ENCODE measurements at places on chromosomes 13 and 19. TPM values are rescaled to one million over a fixed set of nuclear protein-coding genes. Genes with fewer than 3 reads are reported as not detected.

The LCP1 gene
- total RNA-seq: 2.3 TPM

The TNNT1 gene
- total RNA-seq: not detected

The PRR22 gene
- 0.76 TPM for total RNA-seq

The TUBA3C gene
- not detected for total RNA-seq

The MEIOSIN gene
- not detected for total RNA-seq

The CCNA1 gene
- 5.7 TPM for total RNA-seq

The ARHGAP33 gene
- 5.0 TPM for total RNA-seq

DNA sequence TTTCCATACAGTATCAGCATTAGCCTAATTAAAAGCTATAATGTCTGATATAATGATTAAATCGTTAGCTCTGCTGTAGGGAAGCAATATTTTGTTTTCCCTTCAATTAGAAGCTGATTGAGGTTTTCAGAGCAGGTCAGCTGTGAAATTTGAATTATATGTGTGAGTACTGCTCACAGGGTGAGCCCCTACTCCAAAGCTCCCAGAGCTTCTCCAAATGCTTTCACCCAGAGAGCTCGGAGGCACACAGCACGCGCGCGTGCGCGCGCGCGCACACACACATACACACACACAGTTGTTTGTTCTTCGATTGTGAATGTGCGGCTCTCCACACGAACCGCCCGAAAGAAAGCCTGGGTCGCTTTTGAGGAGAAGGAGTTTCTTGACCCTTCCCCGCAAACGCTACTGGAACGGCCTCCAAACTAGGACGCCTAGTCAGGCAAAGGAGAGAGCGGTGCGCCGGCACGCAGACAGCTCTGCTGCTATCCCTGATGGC, 4.8 kb upstream of the SOX1 start:
- DNase-seq: no peak

- no peak for DNase-seq
These were observed 977 bp upstream of the IL17D start for GRCh38 chr13:20702530-20702914.

DNA sequence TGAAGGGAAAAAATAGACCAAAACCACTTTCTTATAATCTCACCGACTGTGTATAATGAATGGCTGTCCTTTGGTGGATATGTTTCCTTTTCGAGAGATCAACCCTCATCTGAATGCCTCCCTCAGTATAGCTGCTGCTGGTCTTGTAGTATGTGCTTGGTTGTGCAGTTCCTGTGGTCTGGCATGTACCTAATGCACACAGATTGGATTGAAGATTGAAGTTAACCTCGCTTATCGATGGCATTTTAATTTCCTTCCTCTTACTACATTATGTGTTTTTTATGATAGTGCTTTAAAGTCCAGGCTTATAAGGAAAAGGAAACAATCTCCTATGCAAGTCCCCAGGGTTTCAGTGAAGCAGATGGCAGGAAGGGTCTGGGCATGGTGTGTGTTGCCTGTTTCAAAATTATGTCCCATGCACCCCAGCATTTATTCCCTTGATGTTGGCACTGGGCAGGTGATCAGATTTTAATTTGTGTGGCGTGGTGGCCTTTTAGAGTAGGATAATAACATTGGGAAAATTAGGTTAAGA, 334.1 kb downstream of the SHISA2 start:
- no peak for DNase-seq

- no peak for DNase-seq
These were observed 732.8 kb upstream of the SLC10A2 start for GRCh38 chr13:103799028-103799427.

DNA sequence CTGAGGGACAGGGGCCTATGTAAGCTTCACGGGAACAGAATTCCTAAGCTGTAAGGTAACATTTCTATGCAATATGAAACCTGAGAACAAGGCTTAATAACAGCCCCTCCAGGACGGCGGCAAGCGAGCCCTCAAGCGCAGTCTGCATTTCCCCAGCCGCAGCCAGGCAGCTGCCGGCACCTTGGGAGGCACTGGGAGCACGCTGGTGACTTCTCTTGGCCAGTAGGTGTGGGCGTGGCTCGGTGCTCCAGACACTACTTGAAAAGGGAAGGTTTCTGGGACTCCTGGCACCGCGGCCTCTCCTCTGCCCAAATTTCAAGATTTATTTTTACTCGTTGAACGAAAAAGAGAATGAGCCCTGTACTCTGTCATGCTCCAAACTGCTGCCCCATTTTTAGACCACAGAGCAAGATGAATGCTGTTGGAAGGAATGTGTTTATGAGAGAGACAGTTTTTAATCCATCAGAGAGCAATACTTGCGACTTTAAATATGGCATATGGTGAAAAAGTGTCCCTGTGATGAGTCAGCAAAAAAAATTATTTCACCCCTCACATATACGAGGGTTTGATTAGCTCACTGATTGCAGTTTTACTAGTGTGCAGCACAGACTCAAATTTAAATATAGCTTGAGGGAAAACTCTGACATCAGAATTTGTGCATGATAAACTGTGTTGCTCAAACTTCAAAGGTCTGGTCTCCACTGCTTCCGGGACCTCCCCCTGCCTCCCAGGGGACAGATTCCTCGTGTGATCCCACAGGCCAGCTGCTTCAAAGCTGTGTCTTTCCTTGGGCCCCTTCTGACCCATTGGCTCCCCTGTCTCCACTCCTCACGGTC, 81.2 kb downstream of the COL4A2 start:
- DNase-seq: no peak

- DNase-seq: no peak
These were observed 155.2 kb upstream of the IPO5 start for GRCh38 chr13:97798171-97798821.

DNA sequence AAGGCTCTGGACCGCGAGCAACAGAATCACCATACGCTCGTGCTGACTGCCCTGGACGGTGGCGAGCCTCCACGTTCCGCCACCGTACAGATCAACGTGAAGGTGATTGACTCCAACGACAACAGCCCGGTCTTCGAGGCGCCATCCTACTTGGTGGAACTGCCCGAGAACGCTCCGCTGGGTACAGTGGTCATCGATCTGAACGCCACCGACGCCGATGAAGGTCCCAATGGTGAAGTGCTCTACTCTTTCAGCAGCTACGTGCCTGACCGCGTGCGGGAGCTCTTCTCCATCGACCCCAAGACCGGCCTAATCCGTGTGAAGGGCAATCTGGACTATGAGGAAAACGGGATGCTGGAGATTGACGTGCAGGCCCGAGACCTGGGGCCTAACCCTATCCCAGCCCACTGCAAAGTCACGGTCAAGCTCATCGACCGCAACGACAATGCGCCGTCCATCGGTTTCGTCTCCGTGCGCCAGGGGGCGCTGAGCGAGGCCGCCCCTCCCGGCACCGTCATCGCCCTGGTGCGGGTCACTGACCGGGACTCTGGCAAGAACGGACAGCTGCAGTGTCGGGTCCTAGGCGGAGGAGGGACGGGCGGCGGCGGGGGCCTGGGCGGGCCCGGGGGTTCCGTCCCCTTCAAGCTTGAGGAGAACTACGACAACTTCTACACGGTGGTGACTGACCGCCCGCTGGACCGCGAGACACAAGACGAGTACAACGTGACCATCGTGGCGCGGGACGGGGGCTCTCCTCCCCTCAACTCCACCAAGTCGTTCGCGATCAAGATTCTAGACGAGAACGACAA, 1.8 kb downstream of the PCDH17 start:
- DNase-seq: no peak

- no peak for DNase-seq
These were observed 1178.2 kb upstream of the PCDH20 start for GRCh38 chr13:62593804-62594203.

DNA sequence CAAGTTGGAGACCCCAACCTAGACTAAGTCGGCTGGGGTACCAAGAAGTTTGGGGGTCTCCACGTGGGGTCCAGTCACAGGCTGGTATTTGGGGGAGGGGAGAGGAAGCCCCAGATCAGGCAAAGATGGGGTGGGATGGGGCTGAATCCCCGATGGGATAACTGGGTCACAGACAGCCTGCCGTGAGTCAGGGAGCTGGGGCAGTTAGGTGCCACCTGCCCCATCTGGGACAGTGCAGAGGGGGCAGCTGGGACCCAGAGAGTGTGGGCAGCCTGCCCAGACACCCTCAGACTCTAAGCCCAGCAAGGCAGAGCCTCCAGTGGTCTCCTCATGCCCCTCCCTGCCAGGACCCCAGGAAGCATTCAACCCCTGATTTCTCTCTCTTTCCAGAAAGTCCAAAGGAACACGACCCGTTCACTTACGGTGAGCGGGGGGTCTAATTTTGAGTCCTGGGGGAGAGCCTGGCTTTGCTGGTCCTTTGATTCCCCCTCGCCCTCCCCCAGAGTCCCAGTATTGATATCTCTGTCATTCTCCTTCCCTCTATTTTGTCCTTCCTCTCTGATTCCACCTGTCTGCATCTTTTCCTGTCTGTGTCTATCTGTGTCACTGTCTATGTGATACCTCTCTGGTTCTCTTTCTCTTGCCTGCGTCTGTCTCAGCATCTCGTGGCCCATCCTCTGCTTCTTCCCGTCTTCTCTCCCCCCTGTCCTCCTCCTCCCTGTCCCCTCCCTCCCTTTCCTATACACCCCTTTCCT, 1.8 kb downstream of the FXYD1 start:
- DNase-seq: no peak

DNA sequence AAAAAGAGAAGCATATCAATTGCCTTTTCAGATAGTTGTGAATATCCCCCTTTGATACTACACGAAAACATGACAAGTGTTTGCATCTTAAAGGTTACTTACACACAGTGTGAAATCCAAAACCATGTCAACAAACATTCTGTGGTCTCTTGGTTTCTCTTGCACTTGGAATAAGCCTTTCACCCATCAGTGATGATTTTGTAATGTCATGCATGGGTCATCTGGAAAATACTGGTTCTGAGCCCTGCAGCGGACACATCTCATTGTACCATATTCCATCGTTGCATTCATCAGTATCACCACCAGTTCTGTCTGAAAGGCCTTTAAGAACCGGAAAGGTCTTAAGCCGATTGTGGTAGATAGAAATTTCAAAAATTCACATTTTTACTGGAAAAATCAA, 65.4 kb upstream of the SOX1 start:
- no peak for DNase-seq

- DNase-seq: no peak
These were observed 322 bp downstream of the ZNF558 start for GRCh38 chr19:8831832-8832131.

DNA sequence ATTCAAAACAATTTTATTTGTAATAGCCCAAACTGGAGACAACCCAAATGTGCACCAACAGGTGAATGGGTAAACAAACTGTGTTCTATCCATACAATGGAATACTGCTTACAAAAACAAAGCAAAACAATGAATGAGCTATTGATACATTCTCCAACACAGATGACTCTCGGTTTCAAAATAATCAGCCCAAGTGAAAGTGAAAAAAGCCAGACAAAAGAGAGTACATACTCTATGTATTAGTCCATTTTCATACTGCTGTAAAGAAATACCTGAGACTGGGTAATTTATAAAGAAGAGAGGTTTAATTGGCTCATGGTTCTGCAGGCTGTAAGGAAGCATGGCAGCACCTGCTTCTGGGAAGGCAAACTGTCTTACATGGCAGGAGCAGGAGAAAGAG, 65.2 kb upstream of the LRCH1 start:
- no peak for DNase-seq

GRCh38 chr19:7677669-7678311, 900 bp downstream of the MCEMP1 start:
- DNase-seq: no peak

DNA sequence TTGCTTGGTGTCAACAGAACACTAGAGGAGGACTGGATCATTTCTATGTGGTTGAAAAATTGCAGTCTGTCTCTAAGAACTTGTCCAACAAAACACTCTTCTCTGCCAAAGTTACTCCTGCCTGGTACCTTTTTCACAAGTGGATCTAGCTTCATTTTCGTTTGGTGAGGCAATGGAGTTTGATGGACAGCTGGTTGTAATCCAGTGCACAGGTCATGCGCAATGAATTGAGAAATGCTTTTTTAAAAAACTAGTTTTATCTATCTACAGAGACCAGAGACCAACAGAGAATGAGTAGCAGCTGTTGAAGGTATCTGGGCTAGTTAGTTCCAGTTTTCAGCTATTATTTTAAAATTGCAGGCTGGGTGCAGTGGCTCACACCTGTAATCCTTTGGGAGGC, 12.0 kb upstream of the KBTBD6 start:
- no peak for DNase-seq

DNA sequence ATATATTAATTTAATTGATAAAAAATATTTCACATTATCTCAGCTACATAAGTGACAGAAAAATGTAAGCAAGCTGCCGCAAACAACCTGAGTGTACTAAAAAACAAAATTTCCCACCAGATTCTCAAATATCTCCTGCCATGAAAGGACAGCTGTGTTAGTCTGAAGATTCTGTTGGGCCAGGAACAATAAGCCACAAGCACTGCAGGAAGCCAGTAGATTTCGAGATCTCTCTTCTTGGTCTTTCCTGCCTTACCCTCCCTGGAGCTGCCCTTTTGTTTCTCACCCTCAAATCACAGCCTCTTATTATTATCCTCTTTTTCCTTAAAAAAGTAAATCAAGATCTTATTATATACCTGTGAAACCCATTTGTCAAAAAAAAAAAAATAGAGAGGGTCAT, 165.6 kb downstream of the EFNB2 start:
- no peak for DNase-seq

DNA sequence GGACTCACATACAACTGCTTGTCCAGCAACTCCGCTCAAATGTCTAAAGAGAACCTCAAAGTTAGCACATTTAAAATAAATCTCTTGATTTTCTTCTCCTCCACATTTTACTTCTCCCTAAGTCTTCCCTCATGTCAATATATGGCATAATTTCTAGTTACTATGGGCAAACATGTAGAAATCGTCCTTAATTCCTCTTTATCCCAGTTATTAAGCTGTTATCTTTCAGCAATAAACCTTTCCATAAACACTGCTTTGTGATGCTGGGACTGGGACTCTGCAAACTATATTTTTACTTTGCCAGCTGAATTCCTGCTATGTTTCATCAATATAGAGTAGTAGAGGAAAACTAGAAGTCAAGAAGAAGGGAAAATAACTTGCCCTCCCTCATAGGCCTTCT, 99.7 kb downstream of the KCNRG start:
- no peak for DNase-seq

GRCh38 chr13:111203736-111204389, 88.8 kb downstream of the ARHGEF7 start:
- DNase-seq: no peak

- DNase-seq: no peak
These were observed 26.9 kb downstream of the CDK8 start for GRCh38 chr13:26280822-26281221.

DNA sequence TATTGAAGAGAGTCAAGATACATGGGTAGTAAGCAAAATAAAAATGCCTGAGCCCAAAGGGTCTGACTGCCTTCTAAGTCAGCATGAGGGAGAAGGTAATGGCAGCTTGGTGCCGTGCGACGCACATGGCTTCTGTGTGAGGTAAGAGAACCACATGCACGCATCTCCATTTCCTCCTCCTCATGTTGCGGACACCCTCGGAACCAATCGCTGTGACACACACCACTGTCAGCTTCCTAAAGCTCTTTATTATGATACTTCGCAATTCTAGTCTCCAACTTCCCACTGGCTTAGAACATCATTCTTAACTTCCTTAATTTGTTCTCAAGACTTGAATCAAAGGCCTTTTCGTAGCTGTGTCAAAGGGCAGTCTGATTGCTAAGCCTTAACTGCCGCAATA, 170.1 kb downstream of the OXGR1 start:
- no peak for DNase-seq

- no peak for DNase-seq
These were observed 96.3 kb downstream of the EPSTI1 start for GRCh38 chr13:42895776-42896175.

GRCh38 chr19:45177817-45178261, at the start of gene TRAPPC6A:
Gene TRAPPC6A, minus strand, starts transcription at chr19:45178237. Its CDS starts 19 bp downstream, at chr19:45178218.
- DNase-seq: no peak

- DNase-seq: no peak
These were observed 573 bp upstream of the STARD13 start for GRCh38 chr13:33286128-33286527.
